A549 treated with Hydrocortisone at 1 μM for 4 hours (cell line): ENCODE measurements at places on chromosomes 13 and 19. TPM values are rescaled to one million over a fixed set of nuclear protein-coding genes. Genes with fewer than 3 reads are reported as not detected.

Gene APLP1
- total RNA-seq: 68.9 to 98.3 TPM (median 90.2 TPM) in 5 replicates

Gene ZNF470
- total RNA-seq: 1.3 to 1.7 TPM (median 1.5 TPM) in 5 replicates

Gene ZNF420
- total RNA-seq: 4.5 to 6.0 TPM (median 4.9 TPM) in 5 replicates

Gene GDF15
- 11.9 to 24.9 TPM (median 20.6 TPM) in 5 replicates for total RNA-seq

Gene LILRA1
- not detected in 5 replicates for total RNA-seq

Gene TNFRSF19
- total RNA-seq: 2.8 to 4.7 TPM (median 3.4 TPM) in 5 replicates

Gene TMEM272
- not detected in 5 replicates for total RNA-seq

Gene PROZ
- total RNA-seq: not detected in 5 replicates

Gene PRRG2
- 0.78 to 1.3 TPM (median 0.84 TPM) in 5 replicates for total RNA-seq

Gene APBA3
- 9.8 to 11.6 TPM (median 11.1 TPM) in 5 replicates for total RNA-seq

Gene RTBDN
- 0.15 to 0.33 TPM (median 0.20 TPM) in 5 replicates for total RNA-seq

Gene SULT2A1
- 0.06 TPM in 1 of 5 replicates, not detected in the others for total RNA-seq

Gene ATXN8OS
- total RNA-seq: not detected in 5 replicates

Gene GPC5
- not detected in 5 replicates for total RNA-seq

Gene SLC25A41
- 0.08 to 0.13 TPM (median 0.12 TPM) in 3 of 5 replicates, not detected in the others for total RNA-seq

Gene NALCN
- total RNA-seq: 3.4 to 4.2 TPM (median 3.5 TPM) in 5 replicates

Gene SIGLEC5
- not detected in 5 replicates for total RNA-seq

Gene ZGLP1
- total RNA-seq: 0.66 to 2.8 TPM (median 2.3 TPM) in 5 replicates

Gene URAD
- total RNA-seq: not detected in 5 replicates

Gene ZNF563
- total RNA-seq: not detected in 5 replicates

Gene TMEM238
- 1.4 to 10.5 TPM (median 8.0 TPM) in 5 replicates for total RNA-seq

Gene CBY2
- not detected in 5 replicates for total RNA-seq

Gene PEG3
- total RNA-seq: not detected in 5 replicates

Gene RUBCNL
- 0.08 to 0.21 TPM (median 0.16 TPM) in 5 replicates for total RNA-seq

Gene RAB3D
- total RNA-seq: 2.8 to 6.0 TPM (median 3.8 TPM) in 5 replicates

Gene CATSPERD
- total RNA-seq: 0.03 TPM in 2 of 5 replicates, not detected in the others

Gene DENND1C
- total RNA-seq: 0.13 to 0.25 TPM (median 0.21 TPM) in 5 replicates

Gene MYO16
- total RNA-seq: 0.03 to 0.15 TPM (median 0.06 TPM) in 4 of 5 replicates, not detected in the other

Gene BRME1
- total RNA-seq: 0.26 to 1.0 TPM (median 0.46 TPM) in 5 replicates

Gene FAM124A
- 1.8 to 2.4 TPM (median 2.1 TPM) in 5 replicates for total RNA-seq

Gene KRTDAP
- total RNA-seq: not detected in 5 replicates

Gene LMTK3
- 2.7 to 5.6 TPM (median 4.5 TPM) in 5 replicates for total RNA-seq

Gene PSG11
- total RNA-seq: not detected in 5 replicates

Gene ZNF776
- 4.3 to 6.3 TPM (median 5.8 TPM) in 5 replicates for total RNA-seq

Gene CCL25
- not detected in 5 replicates for total RNA-seq
